ENCODE measurements at places on chromosomes 5 and 9. TPM values are rescaled to one million over a fixed set of nuclear protein-coding genes. Genes with fewer than 3 reads are reported as not detected.

The HTR1A gene
- not detected for polyA plus RNA-seq

The CBY3 gene
- polyA plus RNA-seq: 1.2 TPM

The PCDHGA7 gene
- 0.69 TPM for polyA plus RNA-seq

The ZBTB26 gene
- 11.4 TPM for polyA plus RNA-seq

The PLEKHG4B gene
- polyA plus RNA-seq: 2.0 TPM

The ALDH1A1 gene
- polyA plus RNA-seq: 181 TPM

The ESM1 gene
- 2.9 TPM for polyA plus RNA-seq

DNA sequence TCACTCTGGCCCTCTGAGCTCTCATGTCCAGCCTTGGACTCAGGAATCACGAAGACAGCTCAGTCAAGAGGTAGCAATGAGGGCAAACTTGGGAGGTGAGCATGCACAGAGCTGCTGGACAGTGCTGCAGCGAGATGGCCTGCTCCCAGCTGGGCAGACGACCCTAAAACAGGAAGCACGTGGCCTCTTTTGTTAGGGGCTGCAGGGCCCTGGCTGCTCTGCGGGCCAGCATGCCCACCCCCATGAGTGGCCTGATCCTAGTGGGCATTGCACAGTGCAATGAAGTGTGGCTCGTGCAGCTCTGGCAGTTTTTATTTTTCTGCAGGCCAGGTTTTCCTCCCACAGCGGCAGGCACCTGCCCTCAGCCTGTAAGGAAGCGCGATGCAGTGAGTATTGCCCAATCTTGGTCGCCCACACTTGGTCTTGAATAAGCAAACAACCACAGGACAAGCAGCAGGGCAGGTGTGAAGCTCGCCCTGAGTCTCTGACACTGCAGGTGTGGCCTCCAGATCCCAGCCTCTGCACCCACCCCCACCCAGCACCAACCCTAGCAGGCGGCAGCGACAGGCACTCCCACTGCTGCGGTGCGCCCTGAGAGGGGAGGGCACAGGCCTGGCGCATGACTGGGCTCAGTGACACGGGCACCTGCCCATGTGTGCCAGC lies 60.8 kb downstream of the SEMA4D start:
- peak; percentile 60 for DNase-seq

DNA sequence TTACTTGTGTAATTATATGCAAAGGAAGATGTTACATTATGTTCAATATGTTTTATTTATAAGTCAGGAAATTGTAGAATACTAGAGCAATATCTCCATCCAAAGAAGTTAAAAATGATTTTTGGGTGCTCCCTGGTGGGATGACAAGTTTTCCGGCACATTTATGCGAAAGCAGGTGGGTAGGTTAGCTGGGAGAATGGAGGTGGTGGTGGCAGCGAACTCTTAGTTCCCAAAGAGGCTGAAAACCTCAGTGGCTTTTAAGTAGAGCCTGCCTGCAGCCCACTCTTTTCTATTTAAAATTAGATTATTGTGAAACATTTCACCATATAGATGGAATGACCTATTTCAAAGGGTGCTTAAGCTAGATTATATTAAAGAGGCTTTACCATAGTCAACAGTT lies 51.8 kb downstream of the ANKRD33B start:
- DNase-seq: no peak

DNA sequence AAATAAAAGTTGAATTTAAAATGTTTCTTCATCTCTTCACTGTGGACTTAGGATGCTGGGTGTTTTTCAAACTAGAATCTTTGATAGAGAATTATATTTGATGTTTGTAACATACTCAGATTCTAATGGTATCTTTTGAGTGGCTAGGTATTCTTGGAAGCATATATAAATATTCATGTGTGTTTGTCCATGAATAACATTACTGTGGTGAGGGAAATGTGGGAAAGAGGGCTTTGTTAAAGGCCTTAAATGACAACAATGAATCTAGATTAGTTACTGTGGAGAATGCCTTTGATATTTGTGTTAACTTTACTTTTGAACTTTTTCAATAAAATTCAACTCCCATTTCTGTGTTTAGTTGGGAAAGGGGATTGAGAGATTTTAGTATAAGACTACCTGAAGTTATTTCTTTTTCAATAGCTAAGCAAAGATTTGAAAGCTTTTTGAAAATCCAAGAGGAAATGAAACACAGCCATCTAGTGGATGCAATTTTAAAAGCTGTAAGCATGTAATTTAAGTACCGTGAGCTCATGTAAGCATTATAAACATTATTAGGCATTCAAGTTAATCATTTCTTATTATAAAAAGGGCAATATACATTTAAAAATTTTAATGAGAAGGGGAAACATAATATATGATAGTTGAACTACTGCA lies 69.6 kb downstream of the CCDC171 start:
- DNase-seq: no peak

DNA sequence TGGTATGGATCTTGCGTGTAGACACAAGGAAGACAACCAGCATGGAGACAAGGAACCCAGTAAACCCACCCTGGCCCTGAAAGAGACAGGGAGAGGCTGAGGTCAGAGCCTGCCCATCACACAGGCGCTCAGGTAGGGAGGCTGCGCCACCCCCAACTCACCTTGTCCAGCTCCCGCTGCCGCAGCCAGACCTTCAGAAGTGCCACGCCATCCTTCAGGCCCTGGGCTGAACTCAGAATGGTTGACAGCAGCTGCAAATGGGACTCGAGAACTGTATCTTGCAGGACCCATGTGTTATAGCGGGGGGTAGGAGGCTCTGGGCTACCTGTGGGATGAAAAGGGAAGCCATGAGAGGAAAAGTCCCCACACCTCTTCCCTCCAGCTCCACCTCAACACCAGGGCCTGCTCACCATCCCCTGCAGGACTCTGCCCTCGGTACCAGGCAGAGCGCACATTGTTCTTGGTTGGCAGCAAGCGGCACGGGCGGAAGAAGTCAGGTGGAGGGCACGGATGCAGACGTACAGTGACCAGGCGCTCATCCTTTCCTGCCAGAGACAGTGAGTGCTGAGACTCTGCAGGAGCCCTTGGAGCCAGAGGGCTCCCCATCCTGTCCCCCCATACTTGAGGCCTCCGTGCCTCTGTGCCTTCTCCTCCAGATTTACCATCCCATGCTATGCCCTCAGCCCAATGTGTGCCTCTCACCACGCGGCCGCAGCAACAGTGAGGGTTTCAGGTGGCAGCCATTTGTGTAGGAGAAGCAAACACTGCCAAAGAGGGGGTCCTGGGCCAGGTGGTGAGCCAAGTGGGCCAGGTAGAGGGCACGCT lies 4.7 kb downstream of the NOL6 start:
- no peak for DNase-seq

GRCh38 chr9:76700916-76701315 lies 63.3 kb upstream of the PCA3 start:
- no peak for DNase-seq

DNA sequence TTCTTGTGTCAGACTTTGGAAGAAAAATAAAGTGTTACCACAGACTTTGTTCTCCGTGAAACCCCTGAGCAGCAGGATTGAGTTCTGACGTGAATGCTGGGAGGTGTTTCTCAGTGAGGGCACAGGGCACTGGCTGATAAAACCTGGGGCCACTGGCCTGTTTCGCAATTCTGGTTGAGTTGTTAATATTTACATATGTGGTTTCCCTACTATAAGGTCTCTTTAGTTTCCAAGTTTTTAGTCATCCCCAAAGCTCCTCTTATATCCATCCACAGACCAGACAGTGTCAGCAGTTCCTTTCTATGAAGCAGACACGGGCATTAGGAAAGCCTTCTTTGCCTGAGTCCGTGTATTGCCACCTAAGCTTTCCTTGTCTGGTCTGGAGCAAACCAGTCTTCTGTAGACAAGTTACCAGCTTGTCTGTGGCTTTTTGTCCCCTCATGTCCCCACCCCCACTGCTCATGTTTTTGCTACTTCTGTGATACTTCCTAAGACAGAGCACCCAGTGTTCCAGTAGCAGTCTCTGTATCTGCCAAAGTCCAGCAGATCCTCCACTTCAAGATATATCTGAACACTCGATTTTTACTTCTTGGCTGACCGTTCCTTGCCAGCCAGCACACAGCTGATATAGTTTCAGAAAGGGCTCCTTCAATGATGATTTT lies 42.0 kb downstream of the ACO1 start:
- peak; percentile 91 for DNase-seq

DNA sequence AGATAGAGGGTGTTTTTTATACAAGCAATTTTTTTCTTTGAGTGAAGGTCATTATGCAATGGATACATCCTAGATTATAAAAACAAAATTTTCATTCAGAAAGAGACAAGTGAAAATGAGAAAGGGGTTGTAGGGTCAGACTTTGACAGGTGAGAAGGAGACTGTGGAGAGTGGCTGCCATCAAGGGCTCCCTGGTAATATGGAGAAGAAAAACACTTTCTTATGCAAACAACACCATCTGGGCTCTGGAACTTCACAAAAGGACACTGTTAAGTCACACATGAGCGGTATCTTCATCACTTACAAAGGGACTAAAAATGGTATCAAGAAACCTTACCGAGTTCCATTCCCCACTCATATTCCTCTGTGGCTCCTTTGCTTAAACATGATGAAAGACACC lies 23.5 kb downstream of the C7 start:
- no peak for DNase-seq

DNA sequence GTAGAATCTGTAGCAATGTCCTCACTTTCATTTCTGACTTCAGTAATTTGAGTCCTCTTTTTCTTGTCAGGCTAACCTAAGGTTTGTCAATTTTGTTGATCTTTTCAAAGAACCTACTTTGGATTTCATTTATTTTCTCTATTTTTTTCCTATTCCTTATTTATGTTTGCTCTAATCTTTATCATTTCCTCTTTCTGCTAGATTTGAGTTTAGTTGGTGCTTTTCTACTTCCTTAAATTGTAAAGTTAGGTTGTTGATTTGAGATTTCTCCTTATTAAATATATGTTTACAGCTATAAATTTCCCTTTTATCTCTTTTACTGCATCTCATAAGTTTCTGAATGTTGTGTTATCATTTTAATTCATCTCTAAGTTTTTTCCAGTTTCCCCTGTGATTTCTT lies 75.1 kb upstream of the FAM120A start:
- DNase-seq: no peak

- no peak for DNase-seq
These were observed 8.8 kb upstream of the DBH start for GRCh38 chr9:133627341-133627740.

DNA sequence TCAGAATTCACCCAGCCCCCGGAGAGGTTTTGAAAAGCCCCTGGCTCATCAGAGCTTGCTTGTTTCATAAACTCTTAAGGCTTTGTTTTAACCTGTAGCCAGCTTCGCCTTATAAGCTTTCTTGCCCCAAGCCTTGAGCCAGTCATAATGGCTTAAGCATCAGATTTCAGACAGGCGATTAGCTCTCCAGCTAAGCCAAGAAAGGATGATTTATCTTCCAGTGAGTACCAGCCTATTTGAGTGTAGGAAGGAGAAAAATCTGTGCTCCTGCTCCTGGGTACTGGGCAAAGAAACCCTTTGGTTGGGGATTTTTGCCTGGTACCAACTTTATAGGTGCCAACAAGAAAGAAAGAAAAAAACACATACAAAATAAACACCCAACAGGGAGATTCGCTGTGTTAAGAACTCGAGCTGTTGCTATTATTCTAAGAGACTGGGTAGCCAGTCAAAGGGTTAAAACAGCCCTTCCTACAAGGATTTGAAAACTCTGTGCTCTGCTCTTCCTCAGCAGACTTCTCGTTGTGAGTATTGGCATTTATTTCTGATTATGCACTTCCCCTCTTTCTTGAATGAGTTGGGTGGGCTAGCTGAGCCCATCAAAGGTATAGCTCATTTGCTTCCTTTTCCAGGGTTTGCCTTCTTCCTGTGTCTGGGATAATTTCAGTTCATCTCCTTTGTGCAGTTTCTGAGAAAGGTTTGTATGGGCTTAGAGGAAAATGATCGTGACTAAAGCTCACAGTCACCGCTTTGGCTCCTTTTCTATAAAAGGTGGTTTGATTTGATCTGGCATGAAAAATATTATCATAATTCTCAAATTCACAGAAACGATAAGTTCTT lies 157.2 kb upstream of the DMRT1 start:
- no peak for DNase-seq

GRCh38 chr5:92912283-92912682 lies 668.7 kb downstream of the NR2F1-AS1 start:
- no peak for DNase-seq

DNA sequence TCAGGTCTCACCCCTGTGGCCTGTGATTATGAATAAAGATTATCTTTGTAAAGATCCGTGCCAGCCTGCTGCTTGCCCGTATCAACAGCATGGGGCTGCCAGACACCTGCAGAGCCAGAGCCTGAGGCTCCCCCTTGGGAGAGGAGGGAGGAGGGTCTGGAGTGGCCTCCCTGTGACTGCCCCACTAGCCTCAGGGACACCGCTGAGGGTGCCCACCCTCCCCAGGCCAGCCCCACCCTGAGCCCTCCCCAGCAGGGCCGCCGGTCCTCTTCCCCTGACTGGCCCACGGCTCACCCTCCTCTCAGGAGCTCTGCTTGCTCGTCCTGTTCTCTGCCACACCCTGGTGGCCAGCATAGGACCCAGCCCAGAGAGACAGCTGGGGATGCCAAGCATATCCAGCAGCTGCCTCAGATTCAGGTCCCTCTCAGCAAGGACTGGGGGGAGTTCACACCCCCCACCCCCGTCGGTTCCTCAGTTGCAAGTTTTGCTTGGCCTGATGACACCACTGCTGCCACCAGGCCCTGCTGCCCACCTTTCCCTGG lies 1.9 kb downstream of the SSNA1 start:
- no peak for DNase-seq
